ENCODE measurements at places on chromosomes 16 and 17.

DNA sequence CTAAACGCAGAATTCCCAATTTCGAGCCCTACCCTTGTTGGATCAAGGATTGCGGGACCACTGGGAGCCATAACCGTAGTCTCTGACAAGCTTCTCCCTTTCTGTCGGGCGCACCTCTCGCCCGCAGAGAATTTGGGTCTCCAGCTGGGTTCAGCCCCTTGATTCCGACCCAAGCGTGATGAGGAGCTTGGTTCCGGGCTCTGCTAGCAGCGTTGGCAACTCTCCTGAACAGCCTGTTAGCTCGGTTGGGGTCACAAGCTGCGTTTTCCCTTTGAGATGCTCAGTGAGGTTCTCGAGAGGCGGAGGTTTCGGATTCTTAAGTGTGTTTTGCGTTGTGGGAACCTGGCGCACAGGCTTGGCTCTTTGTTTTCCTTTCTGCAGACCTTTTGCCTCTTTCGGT is 655 bp downstream of the ATXN1L start:
- peak; percentile 9 for DNase-seq

- DNase-seq, result no peak
Observed at GRCh38 chr17:33142705-33143299, 150.3 kb downstream of the ASIC2 start.

DNA sequence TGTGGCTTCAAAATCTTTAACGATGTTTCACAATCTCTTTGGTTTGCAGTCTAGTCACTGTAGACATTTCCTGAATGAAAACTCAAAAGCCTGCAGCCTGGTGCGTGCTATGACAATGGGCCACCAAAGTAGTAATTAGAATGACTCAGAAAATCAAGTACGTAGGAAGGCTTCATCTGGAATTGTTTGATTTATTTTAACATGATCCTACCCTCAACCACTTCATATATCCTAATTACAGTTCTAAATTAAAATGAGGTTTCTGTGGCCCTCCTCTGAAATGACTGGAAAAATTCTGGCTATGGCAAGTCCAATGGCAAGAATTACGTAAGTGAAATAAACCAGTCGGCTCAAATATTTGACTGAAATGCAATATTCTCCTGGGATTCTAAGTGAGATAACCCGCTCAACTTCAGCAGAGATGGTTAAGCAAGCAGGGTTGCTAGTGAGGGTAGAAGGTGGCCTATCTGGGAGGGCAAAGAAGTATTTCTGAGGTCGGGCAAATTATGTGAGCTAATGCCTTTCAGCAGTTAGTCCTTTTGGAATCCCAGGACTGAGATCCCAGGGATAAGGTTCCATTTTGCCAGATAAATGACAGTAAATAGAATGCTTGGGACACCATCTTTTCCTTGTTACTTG is 145.6 kb upstream of the MYOCD start:
- no peak for DNase-seq

GRCh38 chr16:20791923-20792612 is 14.2 kb downstream of the ERI2 start:
- no peak for DNase-seq

DNA sequence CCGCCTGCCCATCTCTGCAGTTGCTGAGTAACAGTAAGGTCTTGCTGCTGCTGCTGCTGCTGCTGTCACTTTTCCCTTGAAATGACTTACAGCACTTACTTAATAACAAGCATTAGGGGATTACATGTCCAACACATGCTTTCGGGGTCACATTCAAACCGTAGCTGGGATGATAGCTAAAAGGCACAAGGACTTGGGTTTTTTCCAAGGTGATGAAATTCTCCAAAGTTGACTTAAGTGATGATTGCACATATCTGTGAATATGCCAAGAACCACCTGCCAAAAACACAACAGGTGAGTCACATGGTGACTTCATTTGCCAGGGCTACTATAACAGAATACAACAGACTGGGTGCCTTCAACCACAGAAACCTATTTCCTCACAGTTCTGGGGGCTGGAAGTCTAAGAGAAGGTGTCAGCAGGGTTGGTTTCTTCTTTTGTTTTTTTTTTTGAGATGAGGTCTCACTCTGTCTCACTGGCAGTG is 121.9 kb upstream of the TNRC6C start:
- peak; percentile 39 for DNase-seq

- DNase-seq, result peak; percentile 43
Observed at GRCh38 chr16:87344165-87344930, 27.2 kb upstream of the C16orf95 start.

DNA sequence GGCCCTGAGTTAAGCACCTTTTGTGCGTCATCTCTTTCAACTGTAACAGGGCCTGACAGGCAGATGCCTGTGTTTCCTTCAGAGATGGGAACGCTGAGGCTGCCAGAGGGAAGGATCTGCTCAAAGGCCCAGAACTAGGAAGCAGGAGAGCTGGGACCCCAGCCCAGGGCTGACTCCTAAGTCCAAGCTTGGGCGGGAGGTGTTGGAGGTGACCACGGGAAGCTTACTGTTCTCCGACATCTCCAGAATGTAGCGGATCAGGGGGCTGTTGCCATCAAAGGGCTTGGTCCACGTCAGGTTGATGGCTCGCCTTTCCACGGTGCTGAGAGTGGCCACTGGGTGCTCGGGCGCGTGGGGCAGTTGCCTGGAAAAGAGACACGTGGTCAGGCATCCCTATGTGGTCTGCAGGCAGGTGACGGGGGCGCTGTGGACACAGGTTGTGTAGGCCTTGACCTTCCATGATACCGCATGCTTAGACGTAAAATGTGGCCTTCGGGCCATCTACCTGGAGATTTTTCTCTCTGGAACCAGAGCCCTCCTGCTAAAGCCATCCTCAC is 111.4 kb upstream of the CDC42EP4 start:
- DNase-seq, result no peak

DNA sequence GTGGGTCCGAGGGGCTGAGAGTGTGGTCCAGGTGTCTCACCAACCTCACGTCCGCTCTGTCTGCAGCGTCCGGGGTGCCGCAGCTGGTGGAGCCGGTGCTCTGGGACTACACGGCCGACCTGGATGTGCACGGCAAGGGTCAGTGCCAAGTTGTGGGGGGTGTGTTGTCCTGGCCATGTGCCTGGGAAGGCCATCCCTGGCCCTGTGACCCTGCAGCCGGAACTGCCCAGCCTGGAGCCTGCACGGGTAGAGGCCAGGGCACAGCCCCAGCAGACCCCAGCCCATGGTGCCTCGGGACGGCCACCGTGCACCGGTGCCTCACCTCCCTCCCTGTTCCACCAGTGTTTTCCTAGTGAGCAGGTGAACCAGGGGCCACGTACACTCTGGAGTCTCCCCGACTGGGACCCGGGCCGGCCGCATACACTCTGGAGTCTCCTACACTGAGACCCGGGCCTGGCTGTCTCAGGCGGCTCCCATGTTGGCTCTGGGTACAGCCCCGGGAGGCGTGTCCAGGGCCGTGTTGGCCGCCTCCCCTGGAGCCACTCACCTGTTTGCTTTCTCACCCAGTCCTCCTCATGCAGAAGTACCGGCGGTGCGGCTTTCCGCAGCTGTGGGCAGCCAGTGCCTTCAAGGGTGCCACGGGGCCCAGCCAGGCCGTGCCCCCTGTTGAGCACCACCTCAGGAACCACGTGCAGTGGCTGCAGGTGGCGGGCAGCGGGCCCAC is 13.8 kb downstream of the CYBC1 start:
- no peak for DNase-seq

DNA sequence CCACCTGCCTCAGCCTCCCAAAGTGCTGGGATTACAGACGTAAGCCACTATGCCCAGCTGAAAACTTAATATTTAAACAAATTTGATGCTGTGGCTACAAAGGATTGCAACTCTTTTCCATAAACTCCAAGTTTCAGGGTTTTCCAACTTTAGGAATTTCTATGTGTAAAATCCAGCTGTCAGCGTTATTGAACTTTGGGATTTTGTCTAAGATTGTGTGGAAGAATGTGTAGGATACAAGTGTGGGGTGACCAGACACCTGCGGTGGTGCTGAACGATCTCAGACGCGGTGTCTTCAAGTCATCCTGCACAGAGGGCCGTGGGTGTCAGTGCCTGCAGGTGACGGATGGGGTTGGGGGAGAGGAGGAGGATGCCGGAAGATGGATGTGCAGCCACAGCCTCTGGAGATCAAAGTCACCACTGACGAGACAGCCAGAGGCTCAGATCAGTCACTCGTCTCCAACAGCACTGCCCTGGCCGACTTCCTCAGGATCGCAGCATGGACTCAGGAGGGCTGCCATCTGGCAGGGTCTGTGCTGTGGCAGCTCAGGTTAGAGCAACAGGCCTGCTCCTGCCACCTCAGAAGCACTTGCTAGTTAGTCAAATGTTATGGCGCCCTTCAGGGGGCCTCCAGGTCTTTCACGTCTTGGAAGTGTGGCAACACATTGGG is 13.0 kb downstream of the ACSF3 start:
- no peak for DNase-seq

DNA sequence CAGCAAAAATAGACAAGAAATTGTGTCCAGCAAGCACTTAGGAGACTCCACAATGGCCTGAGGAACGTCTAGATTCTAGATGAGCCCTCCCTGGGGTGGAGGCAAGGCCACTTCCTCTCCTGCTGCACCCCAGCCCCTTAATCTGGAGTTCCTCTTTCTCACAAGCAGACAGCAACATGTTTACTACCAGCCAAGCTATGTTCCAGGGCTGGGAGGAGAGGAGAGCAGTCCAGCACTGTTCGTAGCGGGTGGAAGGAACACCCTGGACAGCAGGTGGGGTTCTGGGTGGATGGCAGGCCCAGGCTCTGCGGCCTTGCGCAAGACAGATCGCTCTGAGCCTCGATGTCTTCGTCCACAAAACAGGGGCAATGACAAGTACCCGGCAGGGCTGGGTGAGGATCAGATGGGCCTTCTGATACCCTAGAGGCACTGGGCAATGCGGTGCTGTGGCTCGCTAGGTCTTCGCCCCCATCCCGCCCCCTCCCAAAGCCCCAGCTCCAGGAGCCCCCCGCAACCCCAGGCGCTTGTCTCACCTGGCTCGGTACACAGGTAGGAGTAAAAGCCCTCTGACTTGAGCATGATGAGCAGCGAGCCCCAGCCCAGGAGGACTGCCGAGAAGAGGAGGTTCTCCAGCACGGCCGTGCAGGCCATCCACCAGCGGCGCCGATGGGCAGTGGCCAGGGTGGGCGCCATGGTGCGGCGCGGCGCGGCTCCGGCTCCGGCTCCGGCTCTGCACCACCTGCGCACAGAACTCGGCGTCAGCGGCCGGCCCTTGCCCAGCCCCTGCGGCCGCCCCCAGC is 1.3 kb downstream of the SLC43A2 start:
- DNase-seq, result no peak

- DNase-seq, result no peak
Observed at GRCh38 chr16:79041206-79041605, 559.3 kb downstream of the MAF start.

- DNase-seq, result no peak
Observed at GRCh38 chr17:83064021-83064731, 15.2 kb upstream of the METRNL start.

DNA sequence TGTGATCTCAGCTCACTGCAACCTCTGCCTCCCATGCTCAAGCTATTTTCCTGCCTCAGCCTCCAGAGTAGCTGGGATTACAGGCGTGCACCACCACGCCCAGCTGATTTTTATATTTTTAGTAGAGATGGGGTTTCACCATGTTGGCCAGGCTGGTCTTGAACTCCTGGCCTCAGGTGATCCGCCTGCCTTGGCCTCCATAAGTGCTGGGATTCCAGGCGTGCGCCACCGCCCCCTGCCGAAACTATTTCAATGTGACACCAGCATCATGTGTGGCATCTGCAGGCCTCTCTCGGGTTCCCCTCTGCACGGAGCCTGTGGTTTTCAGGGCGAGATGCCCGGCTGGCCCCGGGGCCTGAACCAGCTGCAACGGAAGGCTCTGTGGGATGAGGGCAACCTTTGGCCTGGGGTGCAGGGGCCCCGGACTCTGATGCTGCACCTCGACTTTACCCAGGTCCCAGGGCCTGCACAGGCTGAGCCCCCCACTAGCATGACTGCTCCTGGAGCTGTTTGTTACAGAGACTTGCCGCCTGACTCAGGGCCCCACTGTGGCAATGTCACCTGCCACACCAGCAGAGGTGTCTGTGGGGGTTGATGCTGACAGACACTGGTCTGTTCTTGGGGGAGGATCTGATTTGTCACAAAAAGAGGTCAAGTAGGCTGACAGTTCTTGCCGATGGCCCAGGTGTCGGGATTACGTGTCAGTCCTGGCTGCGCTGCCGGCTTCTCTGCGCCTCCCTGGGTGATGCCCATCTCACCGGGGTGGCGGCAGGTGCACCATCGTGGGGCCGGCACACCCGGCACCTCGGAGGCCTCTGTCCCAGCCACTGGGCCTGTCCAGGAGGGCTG is 8.6 kb upstream of the TEX19 start:
- DNase-seq, result peak; percentile 48

GRCh38 chr17:31792007-31792585 is 66.9 kb downstream of the COPRS start:
- DNase-seq, result no peak

- DNase-seq, result no peak
Observed at GRCh38 chr16:19868421-19868820, 16.2 kb downstream of the GPRC5B start.

- DNase-seq, result peak; percentile 80
Observed at GRCh38 chr17:57783338-57783742, 38.2 kb upstream of the CCDC182 start.

GRCh38 chr16:50711862-50712559 is 18.6 kb downstream of the NOD2 start:
- DNase-seq, result no peak

- no peak for DNase-seq
Observed at GRCh38 chr17:46758614-46759013, 59.9 kb downstream of the WNT3 start.

GRCh38 chr17:79160980-79161636 is 86.5 kb downstream of the ENGASE start:
- peak; percentile 26 for DNase-seq

GRCh38 chr17:69672924-69673323 is 258.4 kb downstream of the MAP2K6 start:
- no peak for DNase-seq

DNA sequence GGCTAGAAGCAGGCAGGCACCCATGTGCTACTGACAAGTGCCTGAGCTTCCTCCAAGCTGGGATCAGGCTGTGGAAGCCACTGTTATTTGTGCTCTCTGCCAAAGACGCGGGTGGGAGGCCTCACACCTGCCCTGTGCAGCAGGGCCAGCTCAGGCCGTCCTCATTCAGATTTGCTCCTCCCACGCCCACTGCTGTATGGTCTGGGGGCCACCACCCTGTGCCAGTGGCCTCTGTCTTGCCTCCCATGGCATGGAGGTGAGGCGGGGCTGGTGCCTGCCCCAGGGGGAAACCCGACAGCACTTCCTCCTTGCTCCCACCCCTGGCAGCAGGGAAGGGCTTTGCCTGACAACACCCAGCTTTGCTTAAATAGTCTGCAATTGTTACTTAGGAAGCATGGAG is 356.5 kb upstream of the CDH8 start:
- no peak for DNase-seq

DNA sequence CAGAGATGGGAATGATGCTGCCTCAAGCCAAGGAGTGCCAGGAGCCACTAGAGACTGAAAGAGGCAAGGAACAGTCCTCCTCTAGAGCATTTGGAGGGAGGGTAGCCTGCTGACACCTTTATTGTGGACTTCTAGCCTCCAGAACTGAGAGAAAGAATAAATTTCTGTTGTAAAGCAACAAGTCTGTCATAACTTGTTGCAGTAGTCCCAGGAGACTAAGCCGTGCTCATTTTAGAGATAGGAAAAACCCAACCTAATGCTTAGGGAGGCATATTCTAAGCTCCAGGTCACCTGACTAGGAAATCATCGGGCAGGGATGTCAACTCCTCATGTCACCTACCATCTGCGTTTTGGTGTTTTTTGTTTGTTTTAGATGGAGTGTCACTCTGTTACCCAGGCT is 345.4 kb upstream of the EEF2KMT start:
- no peak for DNase-seq

All from CD4-positive, alpha-beta T cell treated with Interleukin-6 for 4 hours (primary cell).